Gastrocnemius medialis (tissue), 4 donors: ENCODE measurements at places on chromosomes 11 and 22. TPM values are rescaled to one million over a fixed set of nuclear protein-coding genes. Genes with fewer than 3 reads are reported as not detected.

The MMP10 gene
- total RNA-seq = not detected

GRCh38 chr11:76659672-76660532 lies 10.6 kb downstream of the LRRC32 start:
- no peaks in the 10 kb centered on the region for H3K4me1 ChIP-seq
- peaks cover 5% of the 10 kb centered on the region for H3K36me3 ChIP-seq
- peak overlapping the region; percentile 27 for H3K27ac ChIP-seq
- no peak overlapping the region for H3K4me3 ChIP-seq
- DNase-seq = no peak

DNA sequence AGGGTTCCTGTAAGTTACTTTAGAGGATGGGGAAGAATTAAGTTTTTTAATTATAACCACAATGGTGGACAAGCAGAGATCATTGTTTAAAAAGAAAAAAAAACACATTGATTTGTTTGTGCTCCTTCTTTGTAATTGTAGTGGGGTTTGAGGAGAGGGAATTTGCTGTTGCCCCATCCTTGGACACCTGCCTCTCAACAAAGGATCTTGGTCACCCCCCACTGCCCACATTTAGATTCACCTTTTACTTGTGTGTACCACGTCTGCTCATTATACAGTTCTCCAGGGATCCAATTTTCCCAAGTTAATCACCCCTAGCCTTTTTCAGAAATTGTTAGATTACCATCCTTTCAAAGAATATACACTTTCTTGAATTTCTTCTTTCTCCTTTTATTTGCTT lies 53.0 kb downstream of the DNAJC24 start:
- no peak for DNase-seq
- no peaks in the 10 kb centered on the region for H3K27me3 ChIP-seq
- H3K36me3 ChIP-seq = no peaks in the 10 kb centered on the region
- H3K4me3 ChIP-seq = no peak overlapping the region
- no peak overlapping the region for H3K27ac ChIP-seq
- no peaks in the 10 kb centered on the region for H3K4me1 ChIP-seq

- H3K4me3 ChIP-seq = no peak overlapping the region
- no peak for DNase-seq
- H3K27me3 ChIP-seq = no peaks in the 10 kb centered on the region
- no peaks in the 10 kb centered on the region for H3K4me1 ChIP-seq
These were observed 26.5 kb upstream of the PSMA1 start for GRCh38 chr11:14546672-14547071.

GRCh38 chr22:50218996-50219727 lies 18.4 kb downstream of the SELENOO start:
- no peaks in the 10 kb centered on the region for H3K36me3 ChIP-seq
- peak overlapping the region; percentile 67 for H3K27ac ChIP-seq
- no peak overlapping the region for H3K4me3 ChIP-seq
- no peaks in the 10 kb centered on the region for H3K4me1 ChIP-seq

GRCh38 chr11:1883346-1884302 lies 8.1 kb downstream of the PRR33 start:
- H3K27me3 ChIP-seq = no peaks in the 10 kb centered on the region
- H3K27ac ChIP-seq = no peak overlapping the region
- no peaks in the 10 kb centered on the region for H3K36me3 ChIP-seq
- DNase-seq = no peak

DNA sequence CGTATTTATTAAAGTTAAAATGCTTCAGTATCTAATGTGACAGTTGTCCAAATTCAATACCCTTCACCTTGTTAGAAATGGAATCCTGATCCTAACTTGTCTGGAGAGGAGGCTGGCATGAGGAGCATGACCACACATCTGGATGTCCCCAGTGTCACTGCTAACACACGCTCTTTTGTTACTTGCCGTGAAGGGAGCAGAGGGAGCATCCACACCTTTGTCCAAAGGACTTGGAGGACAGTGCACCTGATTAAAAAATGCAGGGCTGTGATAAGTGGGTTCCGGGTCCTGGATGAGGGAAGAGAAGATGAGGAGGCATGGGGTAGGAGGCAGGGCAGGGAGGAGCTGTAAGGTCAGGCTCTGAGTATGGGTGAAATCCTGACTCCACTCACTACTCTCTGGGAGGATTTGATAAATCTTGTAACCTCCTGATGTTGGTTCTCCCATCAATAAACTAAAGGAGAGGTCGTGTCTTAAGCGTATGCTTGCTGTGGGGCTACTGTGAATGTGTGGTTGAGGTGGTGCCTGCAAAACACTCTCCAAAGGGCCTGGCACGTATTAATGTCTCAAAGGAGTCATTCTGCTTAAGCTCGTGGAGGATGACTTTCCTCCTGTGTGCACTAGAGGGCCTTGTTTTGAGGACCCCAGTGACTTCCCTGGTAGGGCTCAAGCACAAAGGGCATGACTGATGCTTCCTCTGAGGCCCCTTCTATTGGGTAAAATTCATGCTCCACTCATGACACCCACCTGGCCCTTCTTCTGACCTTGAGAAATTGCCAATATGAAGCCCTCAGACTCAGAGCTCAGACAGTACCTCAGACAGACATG lies 16.8 kb upstream of the IGLL5 start:
- H3K4me1 ChIP-seq = no peaks in the 10 kb centered on the region
- DNase-seq = no peak
- H3K27me3 ChIP-seq = peaks cover 5% of the 10 kb centered on the region

The OR51B2 gene
- total RNA-seq = not detected

DNA sequence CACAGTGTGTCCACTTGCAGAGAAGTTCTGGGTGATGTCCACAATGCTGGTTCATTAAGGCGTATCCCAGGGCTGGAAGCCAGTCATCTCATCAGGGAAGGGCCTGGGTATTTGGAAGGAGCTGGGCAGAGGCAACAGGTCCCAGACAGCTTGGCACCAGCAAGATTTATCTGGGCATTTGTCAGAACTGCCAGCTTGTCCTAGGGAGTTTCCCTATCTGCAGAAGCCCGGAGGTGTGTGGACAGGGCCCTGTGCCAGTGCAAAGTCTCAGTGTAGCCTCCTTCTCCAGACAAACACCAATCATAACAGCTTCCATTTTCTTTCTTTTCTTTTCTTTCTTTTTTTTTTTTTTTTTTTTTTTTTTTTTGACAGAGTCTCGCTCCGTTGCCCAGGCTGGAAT lies 125.3 kb upstream of the TIMP3 start:
- H3K4me3 ChIP-seq = no peak overlapping the region
- no peaks in the 10 kb centered on the region for H3K36me3 ChIP-seq
- no peaks in the 10 kb centered on the region for H3K27me3 ChIP-seq
- H3K4me1 ChIP-seq = no peaks in the 10 kb centered on the region
- no peak overlapping the region for H3K27ac ChIP-seq

DNA sequence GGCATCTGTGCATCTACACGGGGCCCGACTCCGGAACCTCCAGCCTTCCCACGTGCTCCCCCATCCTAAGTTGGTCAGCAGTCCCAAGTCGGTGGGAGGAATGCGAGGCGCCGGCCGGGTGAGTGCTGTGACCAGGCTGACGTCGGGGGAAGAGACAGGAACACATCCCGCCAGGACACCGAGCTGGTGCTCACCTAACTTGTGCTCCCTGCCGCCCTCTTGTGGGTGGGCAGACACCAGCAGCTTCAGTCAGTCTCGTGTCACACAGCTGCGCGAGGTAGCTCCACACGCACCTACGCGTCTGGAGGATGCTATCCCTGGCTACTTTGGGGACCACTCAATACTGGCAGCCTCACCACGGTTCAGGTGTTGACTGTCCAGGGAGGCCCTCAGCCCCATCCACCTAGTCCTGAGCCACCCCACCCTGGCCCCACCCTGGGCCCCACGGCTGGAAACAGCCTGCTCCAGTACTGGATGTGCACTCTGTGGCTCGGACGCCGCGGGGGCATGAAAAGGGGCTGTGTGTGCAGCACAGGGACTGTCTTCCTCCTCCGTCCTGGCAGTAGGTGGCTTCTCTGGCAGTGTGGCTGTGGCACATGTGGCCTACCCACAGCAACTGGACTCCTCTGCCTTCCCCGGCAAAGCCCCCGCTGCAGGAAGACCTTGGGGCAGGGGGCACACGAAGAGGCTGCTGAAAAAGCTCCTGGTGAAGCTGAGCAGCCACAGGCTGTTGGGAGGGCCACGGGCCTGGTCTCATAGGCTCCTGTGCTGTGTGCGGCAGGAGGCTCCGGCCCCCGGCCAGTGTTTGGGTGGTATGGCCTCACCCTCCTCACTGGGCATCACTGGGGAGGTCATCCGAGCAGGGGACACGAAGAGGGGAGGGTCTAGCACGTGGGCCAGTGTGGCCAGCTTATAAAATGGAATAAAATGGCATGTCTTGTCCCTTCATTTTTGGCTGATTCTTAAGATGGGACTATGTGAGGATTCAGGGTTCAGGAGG lies 11.2 kb upstream of the BID start:
- no peaks in the 10 kb centered on the region for H3K27me3 ChIP-seq
- H3K4me3 ChIP-seq = no peak overlapping the region
- peak overlapping the region; percentile 87 for H3K27ac ChIP-seq
- peaks cover 22% of the 10 kb centered on the region for H3K4me1 ChIP-seq
- peaks cover 12% of the 10 kb centered on the region for H3K36me3 ChIP-seq
- DNase-seq = peak; percentile 63

The CNTF gene
- 4.0 TPM for total RNA-seq

The ANO1 gene
- 2.3 TPM for total RNA-seq

- no peaks in the 10 kb centered on the region for H3K27me3 ChIP-seq
- DNase-seq = no peak
- no peak overlapping the region for H3K4me3 ChIP-seq
- no peaks in the 10 kb centered on the region for H3K36me3 ChIP-seq
- no peak overlapping the region for H3K27ac ChIP-seq
These were observed 89.3 kb downstream of the GRIA4 start for GRCh38 chr11:105699203-105699602.

- no peak overlapping the region for H3K27ac ChIP-seq
- no peaks in the 10 kb centered on the region for H3K27me3 ChIP-seq
- DNase-seq = no peak
- H3K36me3 ChIP-seq = peaks cover 97% of the 10 kb centered on the region
These were observed 62.7 kb upstream of the HORMAD2 start for GRCh38 chr22:30017375-30018223.

DNA sequence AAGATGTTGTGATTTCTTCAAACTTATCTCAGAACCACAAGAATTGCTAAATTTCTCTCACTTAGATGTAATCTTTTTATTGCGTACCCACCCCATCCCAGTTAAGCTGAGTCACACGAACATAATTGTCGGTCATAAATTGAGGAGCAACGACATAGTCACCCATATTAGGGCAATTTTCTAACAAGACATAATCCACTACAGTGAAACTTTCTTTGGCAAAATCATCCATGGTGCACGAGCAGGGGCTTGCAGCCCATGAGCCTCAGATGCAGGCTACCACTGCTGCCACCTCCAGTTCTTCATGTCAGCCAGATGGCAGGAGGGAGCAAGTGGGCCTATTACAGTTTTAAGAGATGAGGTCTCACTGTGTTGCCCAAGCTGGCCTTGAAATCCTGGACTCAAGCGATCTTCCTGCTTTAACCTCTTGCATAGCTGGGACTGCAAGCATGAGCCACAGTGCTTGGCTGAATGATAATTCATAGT lies 70.3 kb upstream of the GRK2 start:
- no peaks in the 10 kb centered on the region for H3K27me3 ChIP-seq
- no peak overlapping the region for H3K27ac ChIP-seq
- no peaks in the 10 kb centered on the region for H3K36me3 ChIP-seq
- DNase-seq = no peak
- H3K4me3 ChIP-seq = no peak overlapping the region

DNA sequence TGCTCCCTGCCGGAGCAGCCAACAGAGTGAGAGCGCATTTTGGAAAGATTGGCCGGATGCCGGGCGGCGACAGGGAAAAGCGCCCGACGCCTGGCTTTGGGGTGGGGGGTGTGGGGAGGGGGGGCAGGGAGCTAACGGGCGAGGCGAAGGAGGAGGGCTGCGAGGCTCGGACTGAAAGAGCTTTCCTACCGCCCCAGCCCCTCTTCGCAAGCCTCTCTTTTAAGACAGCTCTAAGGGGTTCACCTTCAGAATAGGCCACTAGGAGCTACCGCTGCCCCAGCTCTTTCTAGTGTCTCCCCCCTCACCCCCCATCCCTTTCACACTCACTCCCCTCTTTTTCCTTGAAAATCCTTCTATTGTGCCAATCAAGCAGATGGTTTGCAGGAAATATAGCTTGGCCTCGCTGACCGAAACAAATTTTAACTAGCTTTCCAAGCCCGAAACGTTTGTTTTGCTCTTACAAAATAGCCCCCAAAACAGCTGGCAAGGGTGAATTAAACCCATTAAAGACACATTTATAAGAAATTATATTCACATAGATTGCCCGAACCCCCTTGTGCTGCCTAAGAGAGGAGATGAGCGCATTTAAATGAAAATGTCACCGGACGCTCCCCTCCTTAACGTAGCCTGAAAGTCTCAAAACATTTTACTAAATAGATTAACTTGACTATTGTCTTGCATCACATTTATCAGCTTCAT lies 3.7 kb upstream of the DBX1 start:
- H3K27ac ChIP-seq = no peak overlapping the region
- H3K36me3 ChIP-seq = no peaks in the 10 kb centered on the region
- DNase-seq = no peak
- H3K27me3 ChIP-seq = peaks cover 79% of the 10 kb centered on the region
- H3K4me1 ChIP-seq = peaks cover 18% of the 10 kb centered on the region

- peaks cover 21% of the 10 kb centered on the region for H3K36me3 ChIP-seq
- no peak for DNase-seq
- H3K27me3 ChIP-seq = no peaks in the 10 kb centered on the region
- H3K4me1 ChIP-seq = no peaks in the 10 kb centered on the region
These were observed 53.7 kb upstream of the DEPDC7 start for GRCh38 chr11:32962016-32962415.

DNA sequence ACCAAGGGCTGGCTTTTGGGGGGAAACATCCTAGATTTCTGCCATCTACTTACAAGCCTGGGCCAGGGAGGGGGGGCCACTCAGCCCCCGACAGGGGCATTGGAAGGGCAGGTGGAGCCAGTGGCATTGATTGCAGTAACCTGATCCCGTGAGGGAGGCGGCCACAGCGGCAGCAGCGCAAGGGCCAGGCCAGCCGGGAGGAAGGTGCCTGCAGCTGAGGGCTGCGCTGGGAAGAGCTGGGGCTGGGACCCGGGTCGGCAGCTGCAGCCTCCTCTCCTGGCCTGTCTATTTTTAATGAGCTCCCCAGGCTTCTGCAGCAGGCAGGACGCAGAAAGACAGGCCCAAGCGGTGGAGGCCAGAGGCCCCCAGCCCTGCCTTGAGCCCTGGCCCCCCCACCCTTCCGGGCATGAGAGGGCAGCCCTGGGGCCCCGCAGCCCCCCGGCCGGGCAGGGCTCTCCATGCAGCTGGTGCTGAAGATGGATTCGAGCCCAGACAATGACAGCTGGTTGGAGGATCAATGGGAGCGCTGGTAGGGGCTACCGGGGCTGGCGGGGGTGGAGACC lies 10.6 kb downstream of the FREY1 start:
- H3K4me1 ChIP-seq = peaks cover 16% of the 10 kb centered on the region
- no peak for DNase-seq
- H3K27ac ChIP-seq = no peak overlapping the region
- H3K4me3 ChIP-seq = no peak overlapping the region
- no peaks in the 10 kb centered on the region for H3K36me3 ChIP-seq
- H3K27me3 ChIP-seq = peaks cover 8% of the 10 kb centered on the region
